ENCODE measurements at places on chromosomes 2 and 18.

DNA sequence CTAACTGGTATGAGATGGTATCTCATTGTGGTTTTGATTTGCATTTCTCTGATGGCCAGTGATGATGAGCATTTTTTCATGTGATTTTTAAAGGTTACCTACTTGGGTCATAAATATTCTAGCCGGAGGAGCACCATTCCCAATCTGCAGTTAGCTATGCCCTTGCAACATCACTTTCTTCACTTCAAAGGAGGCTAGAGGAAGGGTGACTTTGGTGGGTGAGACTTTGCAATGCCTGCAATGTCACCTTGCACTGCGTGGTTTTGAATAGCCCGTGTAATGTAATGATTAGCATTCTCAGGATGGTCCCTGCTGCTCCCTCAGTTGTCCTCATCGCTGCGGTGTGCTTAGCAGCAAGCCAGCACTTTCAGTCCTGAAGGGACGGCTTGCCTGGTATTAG lies 56.1 kb upstream of the CHRNA1 start:
- DNase-seq: no peak

- no peak for DNase-seq
These were observed 53.1 kb upstream of the ROCK2 start for GRCh38 chr2:11397513-11397912.

- no peak for DNase-seq
These were observed 104.2 kb downstream of the SPTBN1 start for GRCh38 chr2:54560146-54560881.

GRCh38 chr18:33755931-33756560 lies 178.0 kb downstream of the ASXL3 start:
- DNase-seq: no peak

DNA sequence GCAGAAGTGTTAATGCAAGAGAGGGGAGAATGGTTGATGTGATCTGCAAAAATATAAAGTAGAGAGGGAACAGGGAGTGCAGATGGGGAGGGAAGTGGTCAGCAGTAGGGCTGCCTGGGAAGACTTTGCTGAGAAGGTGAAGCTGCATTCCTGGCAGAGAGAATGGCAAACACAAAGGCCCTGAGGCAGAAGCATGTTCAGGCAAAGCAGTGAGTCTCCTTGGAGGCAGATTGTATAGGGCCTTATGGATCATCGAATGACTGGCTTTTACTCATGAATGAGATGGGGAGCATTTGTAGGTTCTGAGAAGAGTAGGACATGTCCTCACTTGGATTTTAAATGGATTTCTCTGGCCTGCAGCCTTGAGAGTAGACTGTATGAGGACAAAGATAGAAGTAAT lies 9.5 kb downstream of the ITGA6 start:
- no peak for DNase-seq

- DNase-seq: no peak
These were observed 79.9 kb downstream of the SH3RF3 start for GRCh38 chr2:109208951-109209335.

DNA sequence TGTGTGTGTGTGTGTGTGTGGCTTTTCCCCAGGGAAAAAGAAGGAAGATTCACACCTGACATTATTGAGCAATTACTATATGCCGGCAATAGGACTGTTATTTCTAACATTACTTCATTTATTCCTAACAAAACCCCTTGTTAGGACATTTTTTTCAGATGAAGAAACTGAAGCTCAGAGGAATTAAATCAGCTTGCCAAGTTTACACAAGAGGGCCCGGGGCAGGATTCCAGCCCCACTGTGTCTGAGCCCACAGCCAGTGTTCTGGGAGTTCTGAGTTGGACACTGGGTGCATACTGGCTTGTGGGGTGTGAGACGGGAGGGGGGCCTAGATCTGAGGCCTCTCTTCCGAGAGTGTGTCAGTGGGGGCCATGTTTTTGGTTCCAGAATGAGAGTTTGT lies 9.9 kb downstream of the TOGARAM2 start:
- DNase-seq: no peak

GRCh38 chr2:85628658-85629057 lies 12.7 kb downstream of the USP39 start:
- no peak for DNase-seq

- no peak for DNase-seq
These were observed 252.4 kb upstream of the SPOPL start for GRCh38 chr2:138249207-138249606.

- DNase-seq: peak; percentile 10
These were observed 146.7 kb downstream of the PARD3B start for GRCh38 chr2:204691911-204692510.
